ENCODE measurements at places on chromosomes 4 and X.

DNA sequence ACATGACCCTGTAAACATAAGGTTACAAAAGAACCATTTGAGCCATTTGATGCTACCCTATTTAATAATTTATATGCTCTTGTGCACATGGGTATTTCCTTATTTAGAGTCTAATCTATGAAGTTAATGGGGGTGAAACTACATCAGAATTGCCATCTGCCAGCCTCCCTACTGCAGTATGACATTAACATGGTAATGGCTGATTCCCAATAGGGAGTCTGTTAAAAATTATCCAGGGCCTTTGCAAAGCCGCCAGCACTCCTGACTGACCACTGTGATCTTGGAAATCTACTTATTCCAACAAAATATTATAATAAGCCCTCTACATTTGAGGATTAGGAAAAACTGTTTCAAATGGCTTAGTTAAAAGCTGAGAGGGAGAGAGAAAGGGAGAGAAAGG, 153.7 kb downstream of the CLCN4 start:
- DNase-seq: no peak

DNA sequence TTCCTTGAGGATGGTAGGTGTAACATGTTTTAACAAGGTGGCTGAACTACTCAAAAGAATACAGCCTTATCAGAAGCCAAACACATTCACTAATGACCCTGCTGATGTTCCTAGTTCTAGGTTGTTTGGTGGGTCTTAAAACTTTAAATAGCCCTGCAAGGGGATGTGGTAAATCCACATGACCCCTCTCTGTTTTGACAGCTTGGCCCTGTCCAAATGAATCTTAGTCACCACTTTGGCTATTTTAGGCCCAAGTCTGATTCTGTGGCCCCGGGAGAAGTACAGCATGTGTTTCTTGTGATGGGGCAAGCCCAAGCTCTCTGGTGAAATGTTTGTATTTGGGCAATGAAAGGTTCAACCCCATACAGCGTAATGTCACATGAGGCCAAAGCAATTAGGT, 54.5 kb upstream of the GPR34 start:
- DNase-seq: peak; percentile 0

DNA sequence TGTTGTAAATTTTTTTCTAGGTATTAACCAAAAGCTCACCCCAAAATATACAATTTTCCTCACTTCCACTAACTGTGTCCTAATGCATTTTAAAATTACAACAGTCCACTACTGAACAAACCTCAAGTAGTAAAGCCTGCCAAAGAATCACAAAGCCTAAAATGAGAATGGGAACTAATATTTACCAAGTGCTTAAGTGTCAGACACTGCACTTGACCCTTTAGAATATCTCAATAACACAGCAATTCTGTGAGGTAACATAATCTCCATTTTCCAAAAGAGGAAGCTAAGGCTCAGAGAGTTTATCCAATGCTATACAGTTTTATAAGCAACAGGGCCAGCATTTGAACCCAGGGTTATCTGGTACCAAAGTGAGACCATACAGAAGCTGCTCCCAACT, 4.9 kb downstream of the SLC9A7 start:
- no peak for DNase-seq

DNA sequence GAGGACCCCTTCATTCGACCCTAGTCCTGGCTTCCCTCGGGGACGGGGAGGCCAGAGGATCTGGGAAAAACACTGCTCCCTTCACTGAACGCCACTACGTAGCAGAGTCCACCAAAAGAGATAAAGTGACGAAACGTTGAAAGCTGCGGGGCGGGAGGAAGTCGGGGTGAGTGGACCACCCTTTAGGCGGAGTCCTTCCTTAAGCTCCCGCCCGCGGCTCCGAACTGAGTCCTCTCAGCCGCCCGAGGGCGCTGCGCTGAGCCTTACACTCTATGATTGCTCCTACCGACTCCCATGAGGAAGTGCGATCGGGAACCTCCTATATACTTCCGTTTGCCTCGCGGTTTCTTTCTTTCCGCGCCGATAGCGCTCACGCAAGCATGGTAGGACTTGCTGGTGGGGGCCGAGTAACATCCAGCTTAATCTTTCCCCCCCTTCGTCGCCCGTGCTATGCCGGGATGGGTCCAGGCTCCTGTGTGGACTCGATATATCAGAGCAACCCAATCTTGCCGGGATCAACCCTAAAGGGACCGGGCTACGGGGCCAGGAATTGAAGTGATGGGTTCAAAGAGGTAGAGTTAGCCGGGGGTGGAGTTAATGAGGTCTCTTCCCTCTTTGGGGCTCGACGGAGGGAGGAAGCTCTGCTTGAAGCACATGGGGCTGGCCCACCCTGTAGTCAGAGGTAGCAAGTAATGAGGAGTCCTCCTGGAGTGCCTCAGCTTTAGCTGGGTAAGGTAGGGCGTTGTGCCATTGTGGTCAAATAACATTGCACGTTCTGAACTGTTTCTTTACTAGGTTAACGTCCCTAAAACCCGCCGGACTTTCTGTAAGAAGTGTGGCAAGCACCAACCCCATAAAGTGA, at the start of gene RPL36A:
TSS of gene RPL36A (plus strand) at position 348 of the 862 bp plus-strand sequence. CDS start at position 381, 33 bp downstream.
- DNase-seq: peak; percentile 78

GRCh38 chr4:99219479-99219878, 433 bp upstream of the ADH6 start:
- no peak for DNase-seq

GRCh38 chrX:70001269-70001668, 48.5 kb downstream of the AWAT2 start:
- DNase-seq: no peak

GRCh38 chrX:97692575-97692974, 808.9 kb downstream of the RPA4 start:
- no peak for DNase-seq

- DNase-seq: no peak
These were observed 1.0 kb downstream of the PGRMC2 start for GRCh38 chr4:128286474-128287058.

GRCh38 chr4:3786196-3786869, 20.1 kb downstream of the ADRA2C start:
- no peak for DNase-seq

DNA sequence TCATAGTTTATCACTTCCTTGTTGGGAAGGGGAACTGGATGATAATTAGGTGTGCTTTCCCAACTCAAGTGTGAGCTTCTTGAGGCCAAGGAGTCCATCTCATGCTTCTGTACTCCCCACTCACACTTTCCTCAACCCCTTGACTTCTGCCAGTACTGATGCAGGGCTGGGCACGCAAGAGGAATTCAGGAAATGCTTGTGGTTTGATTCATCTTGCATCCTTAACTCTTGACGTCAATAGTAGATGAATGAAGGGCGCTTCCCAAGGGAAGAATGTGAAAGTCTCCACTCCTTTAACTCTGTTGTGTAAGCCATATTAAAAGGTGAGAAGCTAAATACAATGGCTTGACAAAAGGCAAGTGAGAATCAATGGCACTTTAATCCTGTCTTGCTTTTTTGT, 101.8 kb downstream of the AGTR2 start:
- DNase-seq: no peak

GRCh38 chrX:10233696-10234095, 76.9 kb downstream of the CLCN4 start:
- no peak for DNase-seq

GRCh38 chr4:36392024-36392423, 110.6 kb downstream of the DTHD1 start:
- no peak for DNase-seq

GRCh38 chr4:165512424-165512823, 133.6 kb downstream of the CPE start:
- DNase-seq: no peak

DNA sequence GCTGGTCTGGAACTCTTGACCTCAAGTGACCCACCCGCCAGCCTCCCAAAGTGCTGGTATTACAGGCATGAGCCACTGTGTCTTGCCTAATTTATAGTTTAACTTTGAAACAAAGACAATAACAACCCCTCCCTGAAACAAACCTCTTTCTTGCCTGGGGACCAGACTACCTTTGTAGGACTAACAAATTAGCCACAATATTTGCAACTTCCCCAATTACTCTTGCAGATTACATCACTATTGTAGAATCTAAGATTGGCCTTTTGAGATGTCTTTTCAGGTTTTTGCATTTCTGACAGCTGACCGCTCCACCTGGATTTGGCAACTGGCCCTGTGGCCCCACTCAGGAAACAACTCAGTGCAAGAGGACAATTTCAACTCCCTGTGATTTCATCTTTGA, 84.8 kb downstream of the AKAP4 start:
- DNase-seq: no peak

DNA sequence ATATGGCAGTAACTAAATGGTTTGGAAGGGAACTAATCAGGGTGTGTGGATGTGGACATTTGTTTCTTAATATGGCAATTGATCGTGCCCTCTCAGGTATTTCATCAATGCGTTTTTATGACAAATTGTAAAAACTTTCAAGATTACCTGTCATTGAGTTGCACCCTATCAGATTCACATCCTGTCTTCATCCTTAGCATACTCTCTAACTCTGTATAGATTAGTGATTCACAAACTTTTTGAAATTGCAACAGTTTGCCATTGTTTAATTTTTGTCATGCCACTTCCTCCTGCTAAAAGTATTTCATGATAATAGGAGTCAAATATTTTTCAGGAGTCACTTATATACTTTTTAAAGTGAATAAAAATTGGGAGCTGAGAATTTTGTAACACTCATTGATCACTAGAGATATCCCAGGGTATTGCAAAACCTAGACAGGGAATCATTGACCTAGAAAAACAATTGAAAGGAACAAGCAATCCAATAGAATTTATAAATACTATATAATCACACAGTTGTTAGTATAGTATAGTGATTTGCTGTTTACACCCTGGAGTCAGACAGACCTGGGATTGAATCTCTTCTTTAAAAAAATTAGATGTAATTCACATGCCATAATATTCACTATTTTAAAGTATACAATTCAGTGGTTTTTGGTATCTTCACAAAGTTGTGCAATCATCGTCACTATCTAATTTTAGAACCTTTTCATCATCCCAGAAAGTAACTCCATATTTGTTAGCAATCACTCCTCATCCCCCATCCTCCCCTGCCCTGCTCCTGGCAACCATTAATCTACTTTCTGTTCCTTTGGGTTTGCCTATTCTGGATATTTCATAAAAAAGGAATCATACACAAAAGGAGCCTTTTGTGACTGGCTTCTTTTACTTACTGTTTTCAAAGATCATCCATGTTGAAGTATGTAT, 8.9 kb downstream of the MID2 start:
- no peak for DNase-seq

DNA sequence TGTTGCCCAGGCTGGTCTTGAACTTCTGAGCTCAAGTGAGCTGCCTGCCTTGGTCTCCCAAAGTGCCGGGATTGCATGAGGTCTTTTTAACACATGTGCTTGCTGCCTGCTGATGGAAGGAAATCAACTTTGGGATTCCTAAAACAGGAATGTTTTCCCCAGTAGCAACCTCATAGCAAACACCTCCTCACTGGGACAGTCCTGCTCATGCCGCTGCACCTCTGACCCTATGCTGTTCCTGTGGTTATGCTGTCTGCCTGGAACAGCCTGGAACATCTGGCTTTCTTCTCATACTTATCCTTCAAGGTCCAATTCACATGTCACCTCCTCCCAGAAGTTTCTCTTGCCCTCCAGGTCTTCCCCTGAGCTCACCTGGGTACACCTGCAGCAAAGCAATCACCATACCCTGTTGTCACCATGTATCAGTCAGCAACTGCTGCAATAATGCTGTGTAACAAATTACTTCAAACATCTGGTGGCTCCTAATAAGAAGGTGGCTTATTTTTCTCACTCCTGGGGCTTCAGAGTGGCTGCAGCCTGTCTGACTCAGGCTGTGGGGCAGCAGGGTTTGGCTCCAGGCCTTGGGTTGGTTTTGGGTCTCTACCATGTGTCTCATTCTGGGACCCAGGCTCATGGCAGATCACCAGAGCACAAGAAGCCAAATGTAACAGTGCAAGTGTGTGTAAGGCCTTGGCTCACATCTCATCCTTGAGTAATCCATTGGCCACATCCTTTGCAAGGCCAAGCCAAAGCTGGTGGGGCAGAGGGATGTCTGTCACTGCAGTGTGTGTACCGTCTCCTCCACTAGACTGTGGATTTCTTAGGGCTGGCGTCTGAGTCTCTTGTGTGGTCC, 59.4 kb upstream of the SORCS2 start:
- DNase-seq: no peak

DNA sequence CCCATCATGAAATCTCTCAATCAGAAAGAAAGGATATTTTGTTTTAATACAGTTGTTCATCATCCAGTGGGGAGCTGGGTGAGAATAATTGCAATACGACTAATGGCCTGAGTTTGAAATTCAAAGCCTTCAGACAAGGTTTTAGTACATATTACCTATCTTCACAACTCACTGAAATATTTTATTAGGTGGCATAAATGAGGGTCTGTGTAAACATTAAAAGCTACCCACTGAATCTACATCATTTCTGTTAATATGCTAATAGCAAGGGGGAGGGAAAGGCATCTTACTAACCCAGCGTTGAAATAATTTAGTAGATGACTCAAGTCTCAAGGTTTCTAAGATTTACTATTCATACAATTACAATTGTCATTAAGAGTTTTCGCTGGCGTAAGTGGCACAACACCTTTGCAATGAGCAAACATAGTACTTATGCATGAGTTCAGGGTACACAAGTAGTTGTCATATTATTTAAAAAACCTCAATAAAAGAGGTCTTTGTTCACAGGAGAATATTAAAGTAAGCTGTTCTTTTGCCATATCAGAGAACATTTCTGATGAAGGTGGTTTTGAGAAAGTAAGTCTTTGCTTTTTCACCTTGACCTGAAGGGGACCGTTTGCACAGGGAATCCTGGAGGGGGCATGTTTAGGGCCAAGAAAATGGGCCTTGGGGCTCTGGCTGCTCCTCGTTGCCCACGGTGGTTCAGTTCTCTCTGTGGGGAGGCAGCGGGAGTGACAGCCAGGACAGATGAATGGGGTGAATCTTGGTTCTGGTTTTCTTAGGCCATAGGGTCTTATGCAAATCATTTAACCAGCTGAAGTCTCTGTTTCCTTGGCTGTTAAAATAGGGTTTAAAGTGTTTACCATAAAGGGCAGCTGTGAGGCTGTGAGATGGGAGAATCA, 4.5 kb upstream of the RHOH start:
- no peak for DNase-seq

GRCh38 chrX:981791-982626, 230.4 kb downstream of the CRLF2 start:
- DNase-seq: no peak

GRCh38 chr4:8553991-8554405, 26.2 kb upstream of the GPR78 start:
- no peak for DNase-seq

DNA sequence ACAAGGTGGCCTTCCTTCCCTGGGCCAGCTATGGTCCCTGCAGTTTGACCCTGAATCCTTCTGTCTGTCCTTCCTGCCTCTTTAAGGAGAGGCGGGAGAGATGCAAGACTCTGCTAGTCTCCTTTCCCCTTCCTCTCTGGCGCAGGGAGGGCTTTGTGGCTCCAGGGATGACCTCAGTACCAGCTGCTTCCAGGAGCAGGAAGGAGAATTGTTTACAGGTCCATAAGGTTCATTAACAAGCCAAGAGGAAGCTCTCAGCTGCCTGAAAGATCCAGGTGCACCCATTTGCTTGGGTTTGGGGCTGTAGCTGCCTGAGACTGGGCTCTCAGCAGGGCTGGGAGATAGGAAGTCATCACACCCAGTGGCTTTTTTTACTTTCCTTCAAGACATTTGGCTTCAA, 4.0 kb upstream of the FATE1 start:
- DNase-seq: no peak

- peak; percentile 87 for DNase-seq
These were observed at the start of gene HAUS7 for GRCh38 chrX:153470411-153471363. TSS of gene HAUS7 (minus strand) at chrX:153470576. CDS start at chrX:153470557, 19 bp downstream.

All from NK-92 treated with Interleukin-12 subunit alpha and Interleukin-12 subunit beta, amount 100 ng/mL, for 24 hours (cell line).